Stimulated activated CD4-positive, alpha-beta T cell treated with anti-CD3 and anti-CD28 coated beads, Interleukin-4, amount 100 ng/mL, for 24 hours (primary cell): ENCODE measurements at places on chromosomes 6 and 20.

DNA sequence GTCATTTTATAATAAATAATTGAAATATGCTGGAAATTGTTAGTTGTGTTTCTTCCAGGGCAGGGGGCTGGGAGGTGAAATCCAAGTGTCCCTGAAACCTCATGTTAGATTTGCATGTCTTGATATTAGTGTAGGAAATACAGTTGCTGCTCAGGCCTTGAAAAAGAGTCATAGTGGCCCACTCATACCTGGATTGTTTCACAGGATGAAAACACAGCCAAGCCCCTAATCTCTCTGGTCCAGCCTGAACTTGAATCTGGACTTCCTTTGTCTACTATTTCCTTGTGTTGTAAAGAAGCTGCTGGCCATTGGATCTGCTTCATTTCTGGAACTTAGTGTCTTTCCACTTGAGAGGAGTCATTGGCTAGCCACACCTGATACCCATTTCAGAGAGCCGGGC lies 108.8 kb upstream of the JARID2 start:
- no peak for DNase-seq

DNA sequence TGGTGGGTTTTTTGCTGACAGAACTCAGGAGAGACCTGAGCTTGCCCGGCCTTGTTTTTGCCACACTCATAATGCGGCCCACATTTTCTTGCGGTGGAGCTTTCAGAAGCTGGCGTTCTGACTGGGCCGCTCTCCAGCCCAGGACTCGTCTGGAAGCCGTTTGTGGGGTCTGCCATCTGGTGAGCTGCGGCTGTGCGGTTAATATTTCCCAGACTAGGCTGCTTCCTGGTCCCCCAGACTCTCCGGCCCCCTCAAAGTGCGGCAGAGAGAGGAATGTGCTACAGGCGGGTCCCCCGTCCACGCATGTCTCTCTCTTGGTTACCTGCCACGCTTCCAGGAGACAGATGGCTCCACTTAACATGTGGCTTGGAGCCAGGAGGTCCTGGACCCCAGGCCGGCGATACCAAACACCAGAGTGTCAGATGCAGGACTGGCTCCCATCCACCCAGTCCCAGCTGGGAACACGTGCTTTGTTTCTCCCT lies 128.9 kb upstream of the PMEPA1 start:
- no peak for DNase-seq

DNA sequence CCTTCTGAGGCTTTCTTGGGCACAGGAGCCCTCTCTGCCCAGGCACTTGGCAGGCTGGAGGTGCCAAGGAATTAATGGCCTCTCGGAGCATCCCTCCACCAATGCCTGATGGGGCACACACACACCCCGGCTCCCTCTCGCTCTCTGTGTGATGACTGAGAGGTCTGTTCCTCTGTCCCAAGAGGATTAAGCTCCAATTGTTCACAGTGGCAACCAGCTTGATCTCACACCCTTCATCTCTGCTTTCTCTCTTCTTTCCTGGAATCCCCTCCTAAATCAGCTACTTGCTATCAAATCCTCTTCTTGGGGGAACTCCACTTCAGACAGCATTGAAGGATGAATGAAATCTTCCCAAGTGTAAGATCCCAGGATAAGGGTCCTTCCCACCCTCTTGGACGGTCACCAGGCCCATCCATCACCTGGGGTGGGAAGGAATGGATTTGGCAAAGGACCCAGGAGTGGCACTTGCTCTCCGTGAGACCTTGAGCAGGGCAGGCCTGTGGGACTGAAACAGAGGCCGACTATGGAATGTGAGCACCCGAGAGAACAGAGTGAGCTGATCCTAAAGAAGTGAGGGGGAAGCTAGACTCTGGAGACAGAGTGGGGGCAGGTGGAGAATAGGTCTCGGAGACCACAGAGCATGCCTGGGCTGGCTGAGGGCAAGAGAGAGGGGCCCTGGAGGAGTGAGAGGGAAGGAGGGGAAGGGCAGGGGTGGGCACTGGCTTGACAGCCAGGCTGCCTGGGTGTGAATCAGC lies 93.6 kb downstream of the GRM4 start:
- no peak for DNase-seq

DNA sequence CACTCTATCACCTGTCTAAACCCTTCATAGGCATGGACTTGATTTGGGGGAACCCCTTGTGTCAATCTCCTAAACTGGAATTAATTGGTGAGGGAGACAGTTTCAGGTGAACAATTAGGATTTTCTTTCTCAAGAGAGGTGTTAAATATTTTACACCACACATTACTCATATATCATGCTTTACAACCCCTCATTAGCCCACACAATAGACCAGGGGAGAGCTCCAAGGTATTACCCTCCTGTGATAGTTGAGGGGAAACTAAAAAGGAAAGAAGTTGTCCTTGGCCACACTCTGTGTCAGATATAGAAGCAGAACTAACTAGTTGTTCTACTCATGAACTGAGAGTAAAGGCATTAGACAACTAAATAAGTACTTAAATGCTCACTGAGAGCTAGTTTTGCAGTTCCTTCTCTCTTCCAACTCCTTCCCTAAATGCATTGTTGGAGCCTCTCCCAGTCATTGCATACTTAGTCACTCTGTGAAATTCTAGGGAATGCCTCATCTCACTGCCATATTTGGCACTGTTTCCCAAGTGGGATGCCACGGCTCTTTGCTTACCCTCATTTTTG lies 183.7 kb upstream of the CEP162 start:
- DNase-seq: no peak

DNA sequence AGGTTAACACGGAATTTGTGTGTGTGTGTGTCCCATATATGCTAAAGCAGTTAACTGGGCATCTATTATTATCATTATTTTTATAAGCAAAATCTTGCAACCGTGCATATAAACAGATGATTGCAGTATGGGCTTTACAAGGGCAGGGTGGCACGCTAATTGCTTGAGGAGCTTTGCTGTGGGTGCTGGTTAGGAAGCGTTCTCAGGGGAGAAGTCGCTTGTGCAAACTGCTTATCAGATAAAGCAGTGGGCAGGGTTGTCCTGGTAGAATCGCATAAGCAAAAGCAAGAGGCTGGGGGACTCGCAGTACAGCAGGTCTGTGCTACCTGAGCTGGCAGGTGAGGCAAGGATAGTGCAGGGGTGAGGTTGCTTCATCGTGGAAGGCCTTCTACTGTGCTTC lies 9.7 kb upstream of the CCN6 start:
- DNase-seq: no peak

DNA sequence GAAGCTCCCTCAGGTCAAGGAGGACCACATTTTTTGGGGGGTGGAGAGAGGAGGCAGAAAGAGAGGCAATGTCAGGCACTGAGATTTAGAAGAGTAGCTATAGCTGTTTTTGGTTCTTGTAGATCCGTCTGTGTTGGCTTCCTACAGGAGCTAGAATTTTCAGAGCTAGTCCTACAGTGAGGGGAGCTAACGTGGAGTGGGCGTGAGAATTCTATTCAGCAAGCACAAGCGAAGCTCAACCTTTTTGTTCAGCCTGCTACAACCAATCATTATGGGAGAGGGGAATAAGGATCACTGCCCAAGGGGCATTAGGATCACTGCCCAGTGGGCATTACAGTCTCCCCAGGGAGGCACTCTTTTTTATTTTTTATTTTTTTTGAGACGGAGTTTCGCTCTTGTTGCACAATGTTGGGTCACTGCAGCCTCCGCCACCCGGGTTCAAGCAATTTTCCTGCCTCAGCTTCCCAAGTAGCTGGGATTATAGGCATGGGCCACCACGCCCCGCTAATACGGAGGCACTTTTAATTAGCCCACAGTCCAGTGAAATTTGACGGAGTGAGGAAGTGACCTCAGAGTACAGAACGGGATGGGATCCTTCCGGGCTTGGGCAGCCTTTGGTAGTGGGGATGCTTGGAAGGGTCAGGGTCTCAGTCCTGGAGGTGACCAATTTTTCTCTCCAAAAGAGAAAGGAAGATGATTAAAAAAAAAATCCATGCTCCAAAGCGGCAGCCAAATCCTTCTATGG lies 1.1 kb upstream of the PANK2 start:
- no peak for DNase-seq

DNA sequence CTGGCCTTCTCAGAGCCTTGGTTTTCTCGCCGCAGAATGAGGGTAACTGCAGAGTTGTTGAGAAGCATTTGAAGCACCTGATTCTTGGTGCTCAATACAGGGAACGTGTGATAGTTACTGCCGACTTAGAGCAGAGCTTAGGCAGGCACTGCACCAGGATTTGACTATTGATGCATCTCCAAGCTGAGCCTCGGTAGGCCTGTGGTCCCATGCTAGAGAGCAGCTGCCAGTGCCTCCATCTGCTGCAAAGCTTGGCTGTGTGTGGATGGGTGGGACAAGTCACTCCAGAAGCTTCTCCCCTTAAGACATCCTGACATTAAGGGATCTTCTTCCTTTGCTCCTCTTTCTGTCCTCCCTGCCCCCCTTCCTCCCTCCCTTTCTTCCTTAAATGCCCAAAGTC lies 40.9 kb downstream of the FAM209B start:
- DNase-seq: no peak

- DNase-seq: peak; percentile 53
Measured at GRCh38 chr20:51542571-51543421, at the start of gene NFATC2. TSS of gene NFATC2 (minus strand) at chr20:51542719. CDS start at chr20:51542499, 220 bp downstream.

GRCh38 chr6:78611886-78612480 lies 255.4 kb upstream of the IRAK1BP1 start:
- no peak for DNase-seq

GRCh38 chr20:46349742-46350056 lies 41.4 kb upstream of the CDH22 start:
- DNase-seq: no peak

DNA sequence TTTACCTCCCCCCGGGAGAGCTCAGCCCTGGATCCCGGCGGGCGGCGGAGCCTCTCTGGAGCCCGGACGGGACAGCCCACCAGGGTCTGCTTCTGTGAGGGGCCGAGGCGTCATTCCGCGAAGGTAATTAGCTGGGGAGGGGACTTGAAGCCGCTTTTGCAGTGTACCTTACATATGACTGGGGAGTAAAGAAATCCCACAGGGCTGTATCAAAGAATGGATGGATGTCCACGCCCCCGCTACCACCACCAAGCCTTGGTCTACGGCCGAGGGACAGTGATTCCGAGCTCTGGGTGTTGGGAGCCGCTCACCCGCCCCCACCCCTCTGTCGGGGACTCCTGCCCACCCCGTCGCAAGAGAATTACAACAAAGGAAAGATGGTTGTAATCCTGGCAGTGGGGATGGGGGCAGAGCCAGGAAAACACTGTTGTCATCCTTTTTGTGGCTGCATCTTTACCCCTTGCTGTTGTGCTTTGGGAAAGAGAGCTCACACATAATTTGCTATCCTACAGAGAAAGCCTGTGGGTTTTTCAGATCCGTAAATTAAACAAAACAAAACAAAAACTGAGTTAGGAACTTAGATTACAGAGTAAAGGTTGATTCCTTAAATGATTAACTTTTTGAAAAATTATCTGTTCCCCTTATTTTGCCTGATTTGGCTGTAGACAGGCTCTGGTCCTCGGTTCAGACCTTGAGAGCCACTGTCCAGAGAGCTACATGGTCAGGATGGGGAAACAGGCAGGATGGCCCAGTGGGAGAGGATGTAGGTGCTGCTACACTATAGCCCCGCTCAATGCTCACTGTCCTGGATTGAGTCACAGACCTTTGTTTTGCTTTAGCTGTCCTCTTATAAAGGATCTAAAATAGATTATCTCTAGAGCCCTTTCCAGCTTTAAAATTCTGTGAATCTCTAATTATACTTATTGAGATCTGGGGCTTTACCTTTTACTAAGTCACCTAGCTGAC lies 997 bp upstream of the FBXO30 start:
- DNase-seq: no peak
